GM19239 (cell line): ENCODE measurements at places on chromosomes 11 and 22.
A peak's percentile ranks its signal among the peaks of the same experiment; 100 is the strongest.

- no peak for DNase-seq
These were observed 14.6 kb upstream of the FCHSD2 start for GRCh38 chr11:73156686-73157085.

DNA sequence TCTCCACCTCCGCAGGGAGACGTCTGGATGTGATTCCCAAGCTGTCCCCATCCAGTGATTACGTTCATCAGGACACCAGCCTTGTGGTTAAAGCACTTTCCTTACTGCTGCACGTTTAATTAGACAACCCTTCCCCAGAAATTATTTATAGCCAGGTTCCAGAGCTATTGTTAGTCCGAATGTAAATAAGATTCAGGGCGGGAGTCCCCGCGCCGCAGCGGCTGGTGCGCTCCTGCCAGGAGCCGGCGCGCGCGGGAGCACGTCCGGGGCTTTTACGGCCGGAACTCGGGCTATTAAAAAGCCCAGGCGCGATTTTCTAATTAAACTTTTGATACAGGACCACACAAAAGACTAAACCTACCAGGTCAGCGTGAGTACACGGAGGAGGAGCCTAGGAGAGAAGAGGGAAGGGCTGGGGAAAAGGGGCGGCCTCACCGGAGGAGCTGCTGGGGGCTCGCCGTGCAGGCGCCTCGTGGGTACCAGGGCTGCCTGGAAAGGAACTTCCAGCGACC is 538.3 kb downstream of the OPCML start:
- no peak for DNase-seq

GRCh38 chr11:36558571-36559413 is 9.0 kb upstream of the RAG1 start:
- DNase-seq = peak; percentile 15

GRCh38 chr11:35798423-35798822 is 135.8 kb downstream of the TRIM44 start:
- DNase-seq = no peak

GRCh38 chr22:26671317-26672059 is 14.1 kb downstream of the MIAT start:
- peak; percentile 30 for DNase-seq

DNA sequence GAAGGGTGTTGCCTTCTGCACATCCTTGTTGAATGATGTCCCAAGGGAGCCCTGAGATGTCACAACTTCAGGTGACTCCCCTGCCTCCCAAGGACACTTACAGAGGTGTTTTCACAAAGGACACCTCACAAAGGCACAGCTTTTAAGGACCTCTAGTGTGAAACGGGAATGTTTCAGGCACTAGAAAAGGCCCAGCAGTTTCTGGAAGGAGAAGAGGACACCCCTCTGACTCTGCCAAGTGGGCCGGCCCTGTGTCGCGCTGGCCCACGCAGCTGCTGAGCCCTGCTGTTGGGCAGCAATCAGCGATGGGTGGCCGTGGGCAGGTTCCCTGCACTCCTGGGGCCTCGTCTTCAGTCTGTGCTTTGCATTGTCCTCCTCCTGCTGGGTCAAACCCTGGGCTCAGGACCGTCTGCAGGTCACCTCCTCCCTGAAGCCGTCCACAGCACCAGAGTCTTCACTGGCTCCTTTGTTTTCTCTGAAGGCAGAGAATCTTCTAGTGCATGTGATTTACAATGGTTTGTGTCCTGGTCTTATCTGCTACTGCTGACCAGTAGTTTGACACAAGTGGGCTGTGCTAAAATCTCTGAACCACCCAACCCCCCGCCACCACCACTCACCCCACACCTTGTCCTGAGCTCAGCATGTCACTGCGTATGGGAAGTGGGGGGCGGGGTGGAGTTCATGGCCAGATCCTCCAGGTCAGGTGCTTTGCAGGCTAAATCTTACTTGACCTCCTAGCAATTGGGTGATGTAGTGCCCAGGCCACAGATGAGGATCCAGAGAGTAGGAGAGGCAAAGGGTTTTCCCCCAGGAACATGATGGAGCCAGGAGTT is 3.2 kb downstream of the LINC01488 start:
- no peak for DNase-seq
